Esophagus mucosa (tissue), 1 donor: ENCODE measurements at places on chromosomes 12 and 14. TPM values are rescaled to one million over a fixed set of nuclear protein-coding genes. Genes with fewer than 3 reads are reported as not detected.

Gene C1S
- 36.5 TPM for total RNA-seq

Gene CLEC12A
- total RNA-seq, result 0.36 TPM

Gene GUCY2C
- total RNA-seq, result 0.20 TPM

Gene FLRT2
- total RNA-seq, result 2.1 TPM

Gene RPS6KL1
- total RNA-seq, result 1.7 TPM

Gene PDE3A
- total RNA-seq, result 0.56 TPM
